ENCODE measurements at places on chromosomes 13 and 19. TPM values are rescaled to one million over a fixed set of nuclear protein-coding genes. Genes with fewer than 3 reads are reported as not detected.
A peak's percentile ranks its signal among the peaks of the same experiment; 100 is the strongest.

DACT3 gene
- 1.7 TPM for total RNA-seq

PODNL1 gene
- total RNA-seq, result not detected

DNA sequence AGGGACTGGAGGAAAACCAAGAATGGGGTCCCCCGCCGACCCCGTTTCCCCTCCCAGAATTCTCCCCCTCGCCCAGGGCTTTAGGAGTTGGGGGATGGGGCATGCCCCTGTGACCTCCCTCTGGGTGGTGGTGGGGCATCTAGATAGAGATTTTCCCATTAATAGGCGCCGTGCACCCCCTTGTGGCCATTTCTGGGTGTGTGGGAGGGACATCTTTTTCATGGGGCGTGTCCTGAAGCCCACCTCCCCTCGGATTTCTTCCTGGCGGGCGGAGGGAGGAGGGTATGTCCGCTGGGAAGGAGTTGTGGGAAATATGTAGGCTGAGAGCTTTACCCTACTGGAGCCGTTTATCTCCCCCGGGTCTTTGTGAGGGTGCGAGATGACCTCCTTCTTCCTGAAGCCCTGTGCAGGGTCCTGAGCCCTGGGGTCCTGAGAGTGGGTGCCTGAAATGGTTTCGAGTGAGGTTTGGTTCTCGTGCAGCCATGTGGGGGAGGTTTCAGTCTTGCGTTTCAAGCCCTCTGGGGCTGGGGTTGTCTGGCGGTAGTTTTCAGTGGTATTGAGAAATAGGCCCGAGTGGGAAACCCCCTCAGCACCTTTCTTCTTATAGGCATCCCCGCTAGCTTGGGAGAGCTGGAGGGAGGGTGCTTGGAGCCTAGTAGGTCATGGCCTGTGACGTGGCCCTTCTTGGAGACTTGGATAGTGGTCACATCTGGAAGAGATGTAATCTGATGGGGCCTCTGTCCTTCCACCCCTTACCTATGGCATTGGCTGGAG is 1.0 kb downstream of the PRMT1 start:
- peak; percentile 73 for DNase-seq

DNA sequence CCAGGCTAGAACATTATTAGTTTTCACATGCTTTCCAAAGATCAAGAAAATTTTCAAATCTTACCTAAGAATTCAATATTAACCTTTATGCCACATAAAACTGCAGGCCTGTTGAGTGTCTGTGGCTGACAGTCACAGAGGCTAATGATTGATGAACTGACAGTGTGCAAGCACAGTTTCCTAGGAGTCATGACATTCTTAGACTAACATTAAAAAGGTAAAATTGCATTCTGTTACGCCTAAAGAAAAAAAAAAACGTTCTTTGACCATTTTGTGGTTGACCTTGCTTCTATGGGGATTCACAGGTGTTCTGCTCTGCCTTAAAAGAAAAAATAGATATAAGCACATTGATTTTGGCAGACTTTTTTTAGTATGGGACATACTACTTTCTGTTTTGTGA is 1776.2 kb downstream of the PCDH9 start:
- no peak for DNase-seq

DNA sequence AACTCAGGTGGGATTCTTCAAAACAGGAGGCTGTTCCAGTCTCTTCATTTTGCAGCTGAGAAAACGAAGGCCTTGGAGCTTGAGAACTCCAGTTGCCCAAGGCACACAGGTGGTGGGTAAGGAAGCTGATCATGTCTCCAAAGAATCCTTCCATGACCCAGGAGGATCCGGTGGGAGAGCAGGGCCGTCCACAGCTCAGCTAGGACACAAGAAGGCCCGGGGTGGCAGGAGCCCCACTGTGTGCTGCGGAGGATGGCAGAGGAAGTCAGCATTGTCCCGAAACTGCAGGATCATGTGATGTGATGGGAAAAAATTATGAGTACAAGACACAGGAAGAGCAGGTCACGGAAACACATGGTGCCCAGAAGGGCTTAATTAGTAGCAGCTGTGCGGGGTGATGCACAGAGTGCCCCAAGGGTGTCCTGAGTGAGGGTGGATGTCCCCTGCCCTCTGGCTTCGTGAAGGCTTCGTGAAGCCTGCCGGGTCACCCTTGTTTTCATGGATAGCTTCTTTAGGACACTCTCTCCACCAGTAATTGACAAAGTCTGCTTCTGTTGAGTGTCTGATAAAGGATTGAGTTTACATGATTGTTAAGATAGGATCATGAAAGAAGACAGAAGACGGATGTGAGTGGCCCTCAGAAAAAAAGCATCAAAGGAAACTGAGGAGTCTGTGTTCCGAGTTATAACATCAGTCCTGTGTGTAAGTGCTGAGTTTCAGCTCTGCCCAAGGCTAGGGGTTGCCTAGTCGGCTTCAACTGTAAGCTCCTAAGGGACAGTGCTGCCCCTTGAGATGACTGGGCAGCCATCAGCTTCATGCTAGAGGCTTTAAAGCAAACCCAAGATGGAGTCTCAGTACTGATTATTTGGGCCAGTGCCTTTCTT is 33.8 kb upstream of the SACS start:
- no peak for DNase-seq

All from MG63 (cell line).